Left cardiac atrium (tissue), 4 donors: ENCODE measurements at places on chromosomes 3 and 15. TPM values are rescaled to one million over a fixed set of nuclear protein-coding genes. Genes with fewer than 3 reads are reported as not detected.
A peak's percentile ranks its signal among the peaks of the same experiment; 100 is the strongest.

GRCh38 chr15:101206176-101206591 lies 45.7 kb downstream of the CHSY1 start:
- DNase-seq: no peak

DNA sequence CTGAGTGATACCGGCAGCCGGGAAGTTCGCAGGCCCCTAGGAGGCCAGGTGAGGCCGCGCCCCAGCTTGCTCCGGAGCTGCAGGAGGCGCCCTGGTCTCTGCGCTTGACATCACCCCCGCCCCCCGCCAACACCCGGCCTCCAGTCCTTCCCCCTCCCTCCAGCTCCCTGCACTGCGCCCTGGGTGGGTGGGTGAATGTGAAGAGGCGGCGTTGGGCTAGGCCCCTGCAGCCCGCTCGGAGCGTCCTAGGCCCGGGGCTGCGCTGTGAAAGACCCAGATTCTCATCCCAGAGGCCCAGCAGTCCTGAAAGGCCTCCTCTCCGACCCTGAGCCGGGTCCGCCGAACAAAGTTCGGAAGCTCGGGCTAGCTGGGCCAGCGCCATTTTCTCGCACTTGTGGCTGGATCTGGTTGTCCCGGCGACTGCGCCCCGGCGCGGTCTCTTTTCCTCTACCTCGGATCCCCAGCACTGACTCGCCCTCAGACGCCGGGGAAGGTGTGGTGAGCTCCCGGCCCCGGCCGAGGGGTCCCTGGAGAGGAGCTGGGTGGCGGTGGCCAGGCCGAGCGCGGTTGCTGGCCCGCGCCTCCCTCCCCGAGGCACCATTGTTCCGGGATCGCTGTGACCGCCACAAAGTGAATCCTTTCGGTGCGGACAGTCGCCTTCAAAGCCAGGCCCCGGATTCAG lies 12.9 kb downstream of the ZIC4 start:
- DNase-seq: no peak

DNA sequence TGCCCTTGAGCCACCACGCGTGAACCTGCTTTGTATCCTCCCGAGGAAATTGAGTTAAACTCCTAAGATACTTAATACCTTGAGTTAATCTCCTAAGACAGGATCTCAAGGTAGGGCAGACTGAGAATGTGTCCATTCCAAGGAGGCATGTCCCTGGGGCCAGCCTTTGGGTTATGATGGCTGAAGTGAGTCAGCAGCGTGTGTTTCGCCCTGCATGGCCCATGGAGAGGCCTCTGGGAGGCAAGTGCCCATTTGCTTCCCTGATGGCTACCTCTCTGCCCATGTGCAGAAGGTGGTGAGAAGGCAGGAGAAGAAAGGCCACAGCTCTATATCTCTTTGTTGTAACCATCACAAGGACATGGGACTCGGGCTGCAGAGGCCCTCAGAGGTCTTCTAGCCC lies 36.7 kb upstream of the LIMD1 start:
- DNase-seq: no peak

DNA sequence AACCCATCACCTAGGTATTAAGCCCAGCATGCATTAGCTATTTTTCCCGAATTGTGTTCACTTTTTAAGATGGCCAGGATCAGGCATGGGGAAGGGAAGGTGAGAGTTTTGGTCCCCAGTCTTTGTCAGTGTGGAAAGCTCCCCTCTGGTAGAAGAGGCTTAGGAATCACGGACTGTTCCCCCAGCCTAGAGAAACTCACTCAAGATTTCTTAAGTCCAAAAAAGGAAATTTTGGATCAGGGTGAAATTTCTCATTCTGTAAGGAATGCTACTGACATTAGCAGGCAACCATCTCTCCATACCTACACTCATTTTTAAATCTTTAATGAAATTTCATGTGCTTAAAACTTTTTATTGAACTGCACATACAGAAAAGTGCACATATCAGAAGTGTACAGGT lies 70.3 kb upstream of the GALNT15 start:
- DNase-seq: no peak

DNA sequence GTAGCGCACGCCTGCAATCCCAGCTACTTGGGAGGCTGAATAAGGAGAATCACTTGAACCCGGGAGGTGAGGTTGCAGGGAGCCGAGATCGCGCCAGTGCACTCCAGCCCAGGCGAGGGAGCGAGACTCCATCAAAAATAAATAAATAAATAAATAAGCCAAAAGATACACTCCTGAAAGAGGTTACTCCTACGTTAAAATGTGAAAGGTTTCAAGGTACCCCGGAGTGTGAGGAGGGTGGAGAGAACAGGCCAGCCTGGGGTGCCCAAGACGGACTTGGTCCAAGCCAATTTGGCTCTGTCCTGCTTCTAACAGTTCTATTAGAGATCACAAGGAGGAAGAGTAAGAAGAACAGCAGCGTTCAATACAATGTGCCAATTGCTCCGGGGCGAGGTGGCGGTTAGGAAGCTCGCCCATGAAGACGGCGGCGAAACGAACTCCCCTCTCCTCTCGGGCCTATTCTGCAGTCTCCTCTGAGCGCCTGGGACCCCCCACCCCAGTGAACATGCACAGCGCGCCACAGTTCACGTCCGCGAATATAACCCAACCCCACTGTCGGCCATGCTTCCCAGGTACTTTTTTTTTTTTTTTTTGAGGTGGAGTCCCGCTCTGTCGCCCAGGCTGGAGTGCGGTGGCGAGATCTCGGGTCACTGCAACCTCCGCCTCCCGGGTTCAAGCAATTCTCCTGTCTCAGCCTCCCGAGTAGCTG lies 942 bp downstream of the ELP6 start:
- peak; percentile 29 for DNase-seq

DNA sequence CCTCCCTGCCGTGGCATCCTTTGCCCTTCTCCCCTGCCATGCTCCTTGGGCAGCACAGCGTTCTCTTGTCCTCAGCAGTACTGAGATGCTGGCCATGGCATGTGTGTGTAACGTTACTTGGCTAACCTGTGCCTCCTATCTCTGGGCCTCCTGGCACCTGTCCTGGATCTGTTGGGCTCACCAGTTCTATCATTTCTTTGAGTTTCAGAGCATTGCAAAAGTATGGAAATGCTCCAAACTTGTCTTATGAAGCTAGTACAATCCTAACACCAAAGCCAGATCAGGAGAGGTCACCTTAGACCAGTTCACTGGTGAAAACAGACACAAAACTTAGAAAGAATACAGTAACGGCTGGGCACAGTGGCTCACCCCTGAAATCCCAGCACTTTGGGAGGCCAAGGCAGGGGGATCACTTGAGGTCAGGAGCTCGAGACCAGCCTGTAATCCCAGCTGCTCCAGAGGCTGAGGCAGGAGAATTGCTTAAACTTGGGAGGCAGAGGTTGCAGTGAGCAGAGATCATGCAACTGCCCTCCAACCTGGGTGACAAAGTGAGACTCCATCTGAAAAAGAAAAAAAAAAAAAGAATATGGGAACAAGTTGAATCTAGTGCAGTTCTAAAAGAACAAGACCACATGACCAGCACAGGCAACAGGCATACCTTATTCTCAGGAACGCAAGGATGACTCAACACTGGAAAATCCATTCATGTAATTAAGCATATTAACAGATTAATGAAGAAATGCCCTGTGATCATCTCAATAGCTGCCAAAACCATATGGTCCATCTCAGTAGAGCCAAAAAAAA lies 62.4 kb upstream of the TRPM1 start:
- DNase-seq: no peak

DNA sequence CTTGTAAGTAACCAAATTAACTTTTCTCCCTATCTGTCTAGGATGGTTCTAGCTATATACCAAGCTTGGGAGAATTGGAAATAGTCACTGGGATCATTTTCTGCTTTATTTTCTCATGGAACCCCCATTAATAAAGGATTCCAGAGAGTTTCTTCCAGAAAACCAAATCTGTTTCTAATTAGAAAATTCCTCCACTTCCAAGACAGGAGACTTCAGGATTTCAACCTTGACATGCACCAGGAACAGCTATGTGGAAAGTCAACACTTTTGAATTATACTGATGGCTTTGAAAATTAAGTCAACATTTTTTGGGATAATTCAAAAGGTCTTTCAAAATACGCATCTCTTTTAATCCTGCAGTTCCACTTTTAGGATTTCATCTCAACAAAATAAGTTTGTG lies 138.3 kb downstream of the MEX3B start:
- DNase-seq: no peak

DNA sequence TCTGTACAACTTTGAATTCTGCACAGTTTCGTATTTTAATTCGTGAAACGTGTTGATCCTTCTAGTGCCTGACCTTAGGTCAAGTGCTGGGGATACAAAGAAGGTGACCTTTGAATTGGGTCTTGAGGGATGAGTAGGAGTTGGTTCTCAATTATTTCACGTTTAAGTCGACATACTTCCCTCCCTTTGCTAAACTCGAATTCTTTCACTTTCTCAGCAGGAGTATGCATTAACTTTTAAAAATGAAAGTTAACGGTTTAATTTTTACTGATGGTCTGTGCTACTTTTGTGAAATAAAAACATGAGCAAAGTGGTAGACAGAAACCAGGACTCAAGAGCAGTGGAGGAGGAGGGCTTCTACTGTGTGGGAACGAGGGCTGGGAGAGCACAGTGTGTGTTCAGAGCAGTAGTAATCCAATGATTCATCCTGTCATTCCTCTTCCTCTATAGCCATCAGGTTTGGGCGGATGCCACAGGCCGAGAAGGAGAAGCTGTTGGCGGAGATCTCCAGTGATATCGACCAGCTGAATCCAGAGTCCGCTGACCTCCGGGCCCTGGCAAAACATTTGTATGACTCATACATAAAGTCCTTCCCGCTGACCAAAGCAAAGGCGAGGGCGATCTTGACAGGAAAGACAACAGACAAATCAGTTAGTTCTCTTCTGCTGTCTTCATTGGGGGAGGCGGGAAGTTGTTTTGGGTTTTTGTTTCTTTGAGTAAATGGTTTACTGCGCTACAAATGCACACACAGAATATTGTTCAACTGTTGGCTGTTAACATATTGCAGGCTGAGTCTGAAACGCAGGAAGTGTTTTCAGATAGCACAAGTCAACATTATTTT lies 78.6 kb upstream of the TSEN2 start:
- DNase-seq: peak; percentile 91

DNA sequence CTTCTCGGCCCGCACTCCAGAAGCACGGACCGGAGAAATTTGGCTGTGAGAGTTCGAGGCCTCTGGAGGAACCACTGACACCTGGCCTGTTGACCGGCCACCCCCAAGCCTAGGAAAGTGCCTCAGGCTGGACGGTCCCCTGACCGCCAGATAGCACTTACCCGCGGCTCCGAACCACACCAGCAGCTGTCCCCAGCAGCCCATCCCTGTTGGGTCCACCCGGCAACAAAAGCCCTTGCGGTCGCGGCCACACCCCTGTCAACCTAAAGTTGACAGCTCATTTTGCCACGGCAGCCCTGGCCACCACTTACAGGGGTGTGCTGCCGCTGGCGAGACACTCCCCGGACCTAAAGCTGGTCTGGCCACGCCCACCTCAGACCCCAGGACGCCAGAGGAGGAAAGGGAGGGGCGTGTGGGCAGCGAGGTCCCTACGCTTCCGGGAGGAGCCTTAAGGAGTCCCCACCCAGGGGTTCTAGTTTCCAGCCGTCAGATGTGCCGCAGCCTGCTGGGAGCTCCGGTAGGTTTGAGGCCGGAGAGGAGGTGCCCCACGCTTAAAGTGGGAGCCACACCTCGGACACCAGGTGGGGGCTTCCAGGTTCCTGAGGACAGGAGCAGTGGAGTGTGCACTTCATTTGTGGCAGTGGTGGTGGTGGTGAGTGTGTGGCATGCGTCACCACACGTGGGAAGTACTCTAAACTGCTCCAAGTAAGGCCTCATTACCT lies at the start of gene LTK:
Gene LTK (minus strand): TSS at position 322 of the 722 bp plus-strand sequence. CDS start 118 bp downstream, at position 204.
- peak; percentile 44 for DNase-seq

- peak; percentile 33 for DNase-seq
Observed at GRCh38 chr3:95923496-95924210, 890.7 kb upstream of the EPHA6 start.

DNA sequence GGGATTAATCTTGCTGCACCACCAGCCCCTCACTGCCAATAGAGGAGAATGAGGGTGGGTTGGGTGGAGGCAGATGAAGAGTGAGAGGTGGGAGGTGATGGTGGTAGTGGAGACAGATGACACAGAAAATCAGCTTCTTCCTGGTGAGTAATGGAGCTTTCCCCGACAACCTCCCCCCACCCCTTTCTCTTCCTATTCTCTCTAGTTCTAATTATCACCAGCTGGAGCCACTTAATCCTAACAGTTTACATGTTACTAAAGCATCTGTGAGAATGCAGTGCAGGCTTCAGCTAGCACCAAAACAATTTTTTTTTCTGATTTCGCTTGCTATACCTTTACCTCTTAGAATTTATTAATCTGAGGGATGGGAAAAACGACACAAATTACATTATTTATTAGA lies 116.1 kb upstream of the DNAJC19 start:
- no peak for DNase-seq

DNA sequence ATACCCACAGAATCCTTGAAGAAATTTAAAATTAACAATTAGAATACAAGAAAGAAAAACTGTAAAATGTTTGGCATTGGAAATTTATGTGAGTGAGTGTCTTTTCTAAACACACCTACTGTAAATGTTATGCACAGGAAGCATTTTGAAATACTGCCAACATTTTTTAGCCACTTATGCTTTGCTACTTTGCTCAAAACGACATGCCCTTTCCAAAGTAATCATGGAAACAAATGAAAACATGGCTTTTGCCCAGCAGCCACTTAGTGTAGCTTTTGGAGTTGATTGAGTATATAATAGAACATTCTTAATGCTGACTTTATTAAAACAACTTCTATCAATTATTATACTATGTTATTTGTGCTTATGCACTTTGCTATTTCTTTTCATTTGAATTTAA lies 823.0 kb downstream of the CADM2 start:
- no peak for DNase-seq

GRCh38 chr3:143084856-143085731 lies 34.5 kb upstream of the CHST2 start:
- peak; percentile 27 for DNase-seq

- no peak for DNase-seq
Observed at GRCh38 chr3:29064085-29064484, 216.8 kb upstream of the RBMS3 start.

- DNase-seq: no peak
Observed at GRCh38 chr3:117788061-117788460, 1078.5 kb downstream of the TUSC7 start.

- DNase-seq: peak; percentile 42
Observed at GRCh38 chr3:59286791-59287531, 237.1 kb upstream of the CFAP20DC start.

DNA sequence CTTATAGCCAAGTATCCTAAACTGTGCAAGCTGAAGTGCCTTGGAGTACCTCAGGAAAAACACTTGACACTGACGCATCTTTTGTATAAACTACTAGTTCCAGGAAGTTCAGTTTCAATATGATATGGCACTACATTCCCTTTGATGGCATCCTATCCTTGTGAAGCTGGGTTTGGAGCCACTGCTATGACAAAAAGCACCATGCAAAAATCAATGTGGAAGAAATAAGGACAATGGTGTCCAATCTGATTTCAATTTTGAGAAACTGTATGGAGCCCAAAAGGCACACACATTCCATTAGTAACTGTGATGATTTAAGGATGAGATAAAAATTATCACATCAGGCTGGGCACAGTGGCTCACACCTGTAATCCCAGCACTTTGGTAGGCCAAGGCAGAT lies 5.6 kb downstream of the RPS27L start:
- no peak for DNase-seq

- no peak for DNase-seq
Observed at GRCh38 chr3:146268535-146269219, 17.8 kb upstream of the PLSCR4 start.

GRCh38 chr3:100693225-100693624 lies 16.1 kb upstream of the TFG start:
- no peak for DNase-seq

The FAM174B gene
- 15.6 TPM for total RNA-seq

The NLGN1 gene
- total RNA-seq: 2.2 TPM

The ERC2 gene
- 3.6 TPM for total RNA-seq

The EPHB3 gene
- 1.7 TPM for total RNA-seq

The CCR9 gene
- not detected for total RNA-seq

The FILIP1L gene
- 86.6 TPM for total RNA-seq

The CHRM5 gene
- total RNA-seq: not detected

The TFRC gene
- 63.7 TPM for total RNA-seq

The HIGD2B gene
- not detected for total RNA-seq
